ENCODE measurements at places on chromosomes 1 and 21. TPM values are rescaled to one million over a fixed set of nuclear protein-coding genes. Genes with fewer than 3 reads are reported as not detected.

Gene SPRR1A
- not detected for total RNA-seq

Gene NTNG1
- total RNA-seq = 4.4 TPM

Gene MPL
- not detected for total RNA-seq

Gene CYP4Z1
- not detected for total RNA-seq

Gene MCOLN3
- 2.5 TPM for total RNA-seq

Gene VCAM1
- 14.9 TPM for total RNA-seq

Gene EPHA10
- total RNA-seq = under 0.01 TPM

Gene GREM2
- total RNA-seq = 4.9 TPM

Gene PAPPA2
- 4.1 TPM for total RNA-seq

Gene F13B
- total RNA-seq = not detected

Gene BSND
- not detected for total RNA-seq

Gene CR1L
- total RNA-seq = not detected

Gene PODN
- 67.5 TPM for total RNA-seq

Gene KCNQ4
- under 0.01 TPM for total RNA-seq

Gene CNR2
- not detected for total RNA-seq

Gene ZNF670
- 3.0 TPM for total RNA-seq

Gene CFHR3
- total RNA-seq = 0.26 TPM

Gene CKS1B
- 40.3 TPM for total RNA-seq

Gene CRYBG2
- not detected for total RNA-seq

Gene ZYG11A
- 0.77 TPM for total RNA-seq

Gene C1orf87
- under 0.01 TPM for total RNA-seq

Gene RPL5
- 2,039 TPM for total RNA-seq

Gene ZNF691
- total RNA-seq = 9.0 TPM

Data from fibroblast of lung (primary cell).